ENCODE measurements at places on chromosomes 5 and 9.

DNA sequence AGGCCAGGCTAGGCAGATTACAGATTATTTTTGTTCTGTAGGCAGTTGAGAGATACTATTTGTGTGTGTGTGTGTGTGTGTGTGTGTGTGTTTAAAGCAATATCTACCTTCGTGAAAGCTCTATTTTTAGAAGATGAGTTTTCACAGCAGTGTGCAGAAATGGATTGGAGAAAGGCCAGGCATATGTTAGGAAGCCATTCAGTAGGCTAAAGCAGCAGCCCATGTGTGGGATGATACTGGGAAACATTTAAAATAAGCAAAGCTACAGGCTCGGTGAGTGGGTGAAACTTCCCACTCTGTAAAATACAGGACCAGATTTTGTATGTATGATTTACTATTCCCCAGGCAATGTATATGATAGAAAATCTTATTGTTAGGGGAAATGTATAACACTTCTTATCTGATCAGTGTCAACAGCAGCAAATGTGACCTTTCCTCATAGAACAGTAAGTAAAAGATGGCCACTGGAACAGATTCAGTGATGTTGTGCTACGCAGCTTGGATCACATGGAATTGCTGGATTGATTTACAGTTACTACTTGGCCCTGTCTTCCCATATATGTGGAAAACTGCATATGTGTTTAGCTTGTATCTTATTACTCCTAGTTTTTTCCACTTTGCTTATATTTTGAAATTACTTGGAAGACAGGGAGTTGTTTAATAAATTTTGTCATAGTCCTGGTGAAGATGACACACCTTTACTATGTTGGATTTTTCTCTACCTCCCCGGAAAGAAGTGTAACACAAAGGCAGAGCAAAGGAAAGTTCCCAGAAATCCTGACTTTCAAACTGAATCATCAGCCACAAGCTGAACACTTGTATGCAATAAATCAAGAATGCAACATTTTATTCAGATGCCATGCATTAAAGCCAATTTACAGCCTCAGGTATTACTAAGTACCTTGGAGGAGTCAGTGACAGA, 1077.7 kb upstream of the SEMA6A start:
- no peak overlapping the region for H3K27ac ChIP-seq
- H3K4me3 ChIP-seq, result no peak overlapping the region
- H3K27me3 ChIP-seq, result no peaks in the 10 kb centered on the region
- no peaks in the 10 kb centered on the region for H3K4me1 ChIP-seq
- DNase-seq, result no peak

GRCh38 chr5:137632716-137633115, 103.2 kb downstream of the KLHL3 start:
- H3K27ac ChIP-seq, result no peak overlapping the region
- peaks cover 21% of the 10 kb centered on the region for H3K4me1 ChIP-seq
- H3K36me3 ChIP-seq, result no peaks in the 10 kb centered on the region
- no peak overlapping the region for H3K4me3 ChIP-seq

- no peak overlapping the region for H3K4me3 ChIP-seq
- H3K36me3 ChIP-seq, result no peaks in the 10 kb centered on the region
- no peak for DNase-seq
- no peak overlapping the region for H3K27ac ChIP-seq
These were observed 55.4 kb upstream of the CTNNA1 start for GRCh38 chr5:138697720-138698360.

DNA sequence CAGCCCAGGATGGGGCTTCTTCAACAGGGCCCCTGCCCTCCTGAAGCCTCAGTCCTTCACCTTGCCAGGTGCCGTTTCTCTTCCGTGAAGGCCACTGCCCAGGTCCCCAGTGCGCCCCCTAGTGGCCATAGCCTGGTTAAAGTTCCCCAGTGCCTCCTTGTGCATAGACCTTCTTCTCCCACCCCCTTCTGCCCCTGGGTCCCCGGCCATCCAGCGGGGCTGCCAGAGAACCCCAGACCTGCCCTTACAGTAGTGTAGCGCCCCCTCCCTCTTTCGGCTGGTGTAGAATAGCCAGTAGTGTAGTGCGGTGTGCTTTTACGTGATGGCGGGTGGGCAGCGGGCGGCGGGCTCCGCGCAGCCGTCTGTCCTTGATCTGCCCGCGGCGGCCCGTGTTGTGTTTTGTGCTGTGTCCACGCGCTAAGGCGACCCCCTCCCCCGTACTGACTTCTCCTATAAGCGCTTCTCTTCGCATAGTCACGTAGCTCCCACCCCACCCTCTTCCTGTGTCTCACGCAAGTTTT, 23.6 kb downstream of the PCDHGC5 start:
- peaks cover 39% of the 10 kb centered on the region for H3K4me1 ChIP-seq
- peaks cover 11% of the 10 kb centered on the region for H3K36me3 ChIP-seq
- H3K27me3 ChIP-seq, result no peaks in the 10 kb centered on the region
- no peak for DNase-seq
- no peak overlapping the region for H3K4me3 ChIP-seq

- H3K27me3 ChIP-seq, result no peaks in the 10 kb centered on the region
- H3K36me3 ChIP-seq, result no peaks in the 10 kb centered on the region
- no peak for DNase-seq
- H3K4me3 ChIP-seq, result no peak overlapping the region
- peaks cover 21% of the 10 kb centered on the region for H3K4me1 ChIP-seq
- no peak overlapping the region for H3K27ac ChIP-seq
These were observed 151.5 kb downstream of the NR3C1 start for GRCh38 chr5:143251946-143252345.

DNA sequence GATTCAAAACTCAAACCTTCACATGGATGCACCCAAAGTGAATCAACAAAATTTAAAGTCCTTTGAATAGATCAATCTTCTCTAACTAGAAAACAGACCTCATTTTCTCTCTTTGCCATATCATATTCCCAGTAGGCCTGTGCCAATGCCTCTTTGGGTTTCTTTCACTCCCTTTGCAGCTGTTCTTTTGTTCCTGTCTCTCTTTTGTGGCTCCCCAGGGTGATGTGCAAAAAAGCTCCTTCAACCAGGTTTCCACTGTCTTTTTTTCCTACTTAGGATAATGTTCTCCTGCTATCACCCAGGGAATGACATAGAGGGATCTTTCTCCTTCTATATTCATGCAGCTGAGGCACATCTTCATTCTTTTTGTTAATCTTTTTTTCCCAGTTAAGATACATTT, 54.6 kb downstream of the MARCHF3 start:
- H3K4me3 ChIP-seq, result no peak overlapping the region
- no peaks in the 10 kb centered on the region for H3K27me3 ChIP-seq
- no peak for DNase-seq
- H3K36me3 ChIP-seq, result no peaks in the 10 kb centered on the region

- no peak overlapping the region for H3K27ac ChIP-seq
- no peaks in the 10 kb centered on the region for H3K27me3 ChIP-seq
- no peak for DNase-seq
- peaks cover 19% of the 10 kb centered on the region for H3K36me3 ChIP-seq
- no peaks in the 10 kb centered on the region for H3K4me1 ChIP-seq
These were observed 43.6 kb downstream of the SPTLC1 start for GRCh38 chr9:92071634-92072033.

DNA sequence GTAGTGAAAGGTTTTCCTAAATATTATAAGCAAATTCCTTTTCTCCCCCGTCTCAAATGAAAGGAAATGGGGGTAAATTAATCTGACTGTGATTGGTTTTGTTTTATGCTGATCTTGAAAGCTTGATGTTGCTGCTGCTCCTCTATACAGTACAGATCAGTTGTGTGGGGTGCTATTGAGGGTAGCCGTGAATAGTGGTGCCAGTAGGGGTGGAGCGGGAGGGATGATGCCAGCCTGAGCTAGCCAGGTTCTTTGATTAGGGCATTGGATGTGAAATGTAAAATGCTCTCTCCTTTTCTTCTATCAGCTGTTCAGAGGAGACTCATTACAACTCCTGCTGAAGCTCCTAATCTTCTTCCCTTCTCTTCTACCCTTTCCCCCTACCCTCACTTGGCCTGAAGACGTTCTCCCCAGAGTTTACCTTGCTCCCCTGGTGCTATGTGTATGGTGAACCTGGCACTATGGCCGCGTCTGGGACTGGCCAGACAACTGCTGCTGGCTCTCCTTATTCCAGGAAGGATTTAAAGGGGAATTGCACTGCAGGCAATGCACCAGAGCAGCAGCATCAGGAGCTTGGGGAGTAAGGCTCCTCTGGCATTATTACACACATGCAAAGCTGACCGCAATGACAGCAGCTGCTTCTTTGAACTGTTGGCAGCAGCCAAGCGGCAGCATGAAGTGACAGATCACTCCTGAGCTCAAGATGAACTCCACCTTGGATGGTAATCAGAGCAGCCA, 566 bp downstream of the GPR21 start:
- no peak overlapping the region for H3K27ac ChIP-seq
- H3K27me3 ChIP-seq, result no peaks in the 10 kb centered on the region
- no peaks in the 10 kb centered on the region for H3K4me1 ChIP-seq
- DNase-seq, result no peak

DNA sequence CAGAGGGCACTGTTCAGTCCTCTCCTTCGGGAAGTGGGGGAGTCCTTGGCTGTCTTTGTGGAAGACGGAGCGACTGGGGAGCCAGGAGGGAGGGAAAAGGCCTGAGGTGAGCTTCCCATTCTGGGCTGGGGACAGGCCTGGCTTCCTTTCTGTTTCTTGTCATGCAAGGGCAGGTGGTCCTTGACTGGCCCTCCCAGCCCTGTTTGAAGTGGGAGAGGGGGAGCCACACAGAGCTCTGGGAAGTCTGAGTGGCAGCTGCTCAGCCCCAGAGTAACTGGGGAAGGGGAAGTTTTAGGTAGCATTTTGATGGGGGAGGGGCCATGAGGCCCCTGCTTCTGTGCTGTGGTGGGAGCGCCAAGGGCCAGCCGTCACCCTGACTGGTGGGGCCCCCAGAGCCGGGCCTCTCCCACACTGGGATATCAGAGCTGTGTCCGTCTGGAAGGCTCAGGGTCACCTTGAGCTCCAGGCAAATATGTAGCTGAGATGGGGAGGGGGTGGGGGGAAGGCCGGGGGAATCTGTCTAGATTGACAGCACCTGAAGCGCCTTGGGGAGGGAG, 6.5 kb downstream of the UNC5A start:
- no peak overlapping the region for H3K4me3 ChIP-seq
- peaks cover 11% of the 10 kb centered on the region for H3K4me1 ChIP-seq
- peaks cover 59% of the 10 kb centered on the region for H3K27me3 ChIP-seq
- H3K27ac ChIP-seq, result no peak overlapping the region

DNA sequence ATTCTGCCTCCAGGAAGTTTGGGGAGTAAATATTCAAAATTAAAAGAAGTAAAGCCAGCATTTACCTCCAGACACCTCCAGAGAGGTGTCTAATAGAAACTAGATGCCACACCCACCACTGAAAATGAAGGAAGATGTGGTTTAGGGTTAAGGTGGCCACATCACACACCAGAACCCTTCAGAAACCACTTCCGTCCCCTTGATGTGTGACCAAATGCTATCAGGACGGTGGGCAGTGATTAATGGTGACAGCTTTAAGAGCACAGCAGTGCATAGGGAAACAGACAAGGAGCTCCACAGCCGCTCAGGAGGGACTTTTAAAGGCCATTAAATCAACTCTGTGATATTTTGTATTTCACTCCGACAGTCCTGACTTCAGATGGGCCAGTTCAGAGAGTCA, 295.2 kb downstream of the BRINP1 start:
- no peak overlapping the region for H3K4me3 ChIP-seq
- DNase-seq, result no peak
- H3K27me3 ChIP-seq, result no peaks in the 10 kb centered on the region
- no peak overlapping the region for H3K27ac ChIP-seq
- no peaks in the 10 kb centered on the region for H3K4me1 ChIP-seq
- H3K36me3 ChIP-seq, result no peaks in the 10 kb centered on the region

GRCh38 chr5:163838738-163839137, 333.3 kb downstream of the MAT2B start:
- no peaks in the 10 kb centered on the region for H3K36me3 ChIP-seq
- DNase-seq, result no peak
- H3K27ac ChIP-seq, result no peak overlapping the region

- H3K27me3 ChIP-seq, result no peaks in the 10 kb centered on the region
- H3K4me1 ChIP-seq, result no peaks in the 10 kb centered on the region
- no peak overlapping the region for H3K4me3 ChIP-seq
- H3K36me3 ChIP-seq, result peaks cover 33% of the 10 kb centered on the region
- H3K27ac ChIP-seq, result no peak overlapping the region
These were observed 163.3 kb upstream of the WWC1 start for GRCh38 chr5:168128111-168128510.

DNA sequence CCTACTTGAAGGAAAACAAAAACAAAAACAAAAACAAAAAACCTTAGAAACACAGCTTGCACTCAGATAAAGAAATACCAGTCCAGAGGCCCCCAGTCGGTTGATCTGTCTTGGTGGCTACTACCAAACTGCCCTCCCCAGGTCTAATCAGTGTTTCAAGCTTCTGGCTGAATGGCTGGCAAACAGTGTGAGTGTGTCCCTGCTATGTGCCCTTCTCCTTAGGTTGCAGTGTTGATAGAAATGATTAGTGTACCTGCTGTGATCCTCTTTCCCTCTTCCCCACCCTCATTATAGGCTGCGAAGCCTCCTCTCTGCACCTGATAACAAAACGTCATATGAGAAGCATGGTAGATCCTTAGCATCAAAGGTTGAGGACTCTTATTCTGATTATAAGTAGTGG, 12.8 kb downstream of the NR4A3 start:
- peaks cover 12% of the 10 kb centered on the region for H3K27me3 ChIP-seq
- no peak for DNase-seq
- H3K4me1 ChIP-seq, result no peaks in the 10 kb centered on the region
- H3K27ac ChIP-seq, result no peak overlapping the region
- no peak overlapping the region for H3K4me3 ChIP-seq
- H3K36me3 ChIP-seq, result no peaks in the 10 kb centered on the region

DNA sequence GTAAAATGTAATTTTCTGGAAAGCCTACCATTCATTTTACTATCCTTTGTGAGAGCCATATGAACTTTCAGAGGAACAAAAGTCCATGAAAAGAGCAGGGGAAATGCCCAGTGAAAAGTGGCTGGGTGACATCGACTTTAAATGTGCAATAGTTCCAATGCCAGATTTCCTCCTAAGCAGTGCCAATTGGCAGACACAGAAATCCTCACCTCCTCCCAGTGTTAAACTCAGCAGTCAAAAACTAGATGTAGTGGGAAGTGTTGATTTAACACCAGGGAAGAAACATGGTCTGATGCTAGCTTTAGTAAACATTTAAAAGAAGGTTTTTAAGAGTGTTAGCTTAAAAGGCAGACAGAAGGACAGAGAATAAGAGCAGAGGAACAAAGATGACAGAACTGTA, 2055.2 kb downstream of the MAT2B start:
- no peaks in the 10 kb centered on the region for H3K36me3 ChIP-seq
- no peak overlapping the region for H3K4me3 ChIP-seq
- no peak overlapping the region for H3K27ac ChIP-seq
- no peak for DNase-seq

DNA sequence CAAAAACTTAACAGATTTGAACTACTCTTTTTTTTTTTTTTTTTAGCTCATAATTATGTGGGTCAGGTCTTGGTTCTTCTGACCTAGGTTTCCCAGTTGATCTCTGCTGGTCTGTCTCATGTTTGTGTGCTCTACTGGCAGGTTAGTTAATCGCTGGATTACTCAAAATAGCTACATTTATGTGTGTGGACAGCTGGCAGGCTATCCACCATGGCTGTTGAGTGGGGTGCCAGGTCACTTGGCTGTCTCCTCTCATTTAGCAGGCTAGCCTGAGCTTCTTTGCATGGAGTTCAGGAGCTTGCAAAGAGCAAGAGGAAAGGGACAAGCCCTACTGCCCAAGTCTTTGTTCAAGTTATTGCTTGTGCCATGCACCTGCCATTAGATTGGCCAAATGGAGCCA, 9.3 kb downstream of the ADCY2 start:
- H3K27me3 ChIP-seq, result no peaks in the 10 kb centered on the region
- no peak for DNase-seq
- no peak overlapping the region for H3K27ac ChIP-seq
- no peak overlapping the region for H3K4me3 ChIP-seq
- H3K36me3 ChIP-seq, result no peaks in the 10 kb centered on the region
- no peaks in the 10 kb centered on the region for H3K4me1 ChIP-seq

GRCh38 chr5:72378639-72379289, 58.6 kb downstream of the PTCD2 start:
- peak overlapping the region; percentile 56 for H3K27ac ChIP-seq
- no peak for DNase-seq
- peaks cover 42% of the 10 kb centered on the region for H3K4me1 ChIP-seq
- no peak overlapping the region for H3K4me3 ChIP-seq
- no peaks in the 10 kb centered on the region for H3K27me3 ChIP-seq
